ENCODE measurements at places on chromosomes 7 and 10.

GRCh38 chr10:97640868-97641811, 669 bp downstream of the PI4K2A start:
- peak; percentile 44 for DNase-seq

DNA sequence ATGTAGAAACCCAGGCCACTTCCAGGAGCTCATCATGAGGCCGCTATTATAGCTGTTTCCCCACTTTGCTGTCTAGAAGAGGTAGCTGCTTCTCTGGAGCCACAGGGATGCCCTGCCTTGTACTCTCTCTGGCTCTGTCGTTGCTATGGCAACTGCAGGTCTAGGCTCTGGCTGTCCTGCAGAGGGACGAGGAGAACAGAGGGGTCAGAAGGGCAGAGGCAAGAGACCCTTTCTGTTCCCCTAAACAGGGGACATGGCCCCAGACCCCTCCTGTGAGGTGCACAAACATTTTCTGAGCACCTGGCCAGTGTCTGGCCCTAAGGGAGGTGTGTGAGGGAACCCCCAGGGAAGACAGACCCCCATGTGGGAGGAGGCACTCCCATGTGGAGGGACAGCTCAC, 31.4 kb downstream of the ITPRIP start:
- no peak for DNase-seq

DNA sequence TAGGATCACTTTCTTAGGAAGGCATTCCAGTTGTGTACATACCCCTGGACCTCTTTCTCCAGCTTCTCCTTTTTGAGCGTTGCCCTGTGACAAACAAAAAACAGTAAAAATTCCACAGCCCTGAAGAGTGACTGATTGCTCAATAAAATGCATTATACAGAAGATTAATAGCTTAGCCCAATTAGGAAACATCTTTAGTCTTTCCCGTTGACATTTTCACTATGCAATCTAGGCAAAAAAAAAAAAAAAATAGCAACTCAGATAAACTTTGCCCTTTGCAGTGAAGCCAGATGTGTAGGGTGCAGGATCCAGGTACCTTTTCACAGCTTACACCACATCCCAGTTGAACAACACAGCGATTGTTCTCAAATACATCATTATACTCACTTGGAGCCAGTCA, 17.9 kb downstream of the COL28A1 start:
- DNase-seq: no peak

DNA sequence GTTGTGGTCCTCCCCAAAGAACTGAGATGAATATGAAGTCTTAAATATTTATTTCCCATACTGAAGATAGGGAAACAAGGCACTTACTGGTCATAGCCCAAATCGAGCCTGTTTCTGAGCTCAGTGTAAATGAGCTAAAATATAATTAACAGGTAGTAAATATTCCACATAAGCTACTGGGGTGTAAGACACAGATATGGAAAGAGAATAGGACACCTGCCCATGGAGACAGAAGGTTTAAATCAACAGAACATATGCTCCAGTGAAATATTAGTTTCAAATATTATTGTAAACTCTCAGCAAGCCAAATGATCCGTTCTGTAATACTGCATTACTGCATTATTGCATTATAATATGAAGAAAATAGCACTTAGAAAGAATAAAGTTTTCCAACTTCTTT, 537.9 kb downstream of the ANKRD7 start:
- DNase-seq: no peak

DNA sequence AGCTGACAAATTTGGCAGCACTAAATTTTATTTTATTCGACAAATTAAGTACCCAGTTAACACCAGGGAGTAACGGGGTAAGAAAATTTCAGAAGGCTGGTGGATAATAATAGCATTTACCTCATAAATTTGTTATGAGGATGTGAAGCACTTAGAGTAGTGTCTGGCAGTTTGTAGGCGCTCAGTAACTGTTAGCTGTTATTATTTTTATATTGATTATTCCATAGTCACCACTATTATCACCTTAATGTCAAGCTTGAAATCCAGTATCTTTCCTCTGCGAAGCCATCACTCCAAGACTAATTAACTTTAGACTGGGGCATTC, 563 bp upstream of the COA1 start:
- DNase-seq: no peak

GRCh38 chr7:50213622-50214017, 90.9 kb upstream of the IKZF1 start:
- no peak for DNase-seq

- DNase-seq: no peak
Measured at GRCh38 chr10:46028584-46029460, 1.6 kb downstream of the NCOA4 start.

GRCh38 chr7:11437994-11438393, 394.0 kb downstream of the THSD7A start:
- no peak for DNase-seq

- DNase-seq: no peak
Measured at GRCh38 chr7:22572292-22572691, 72.3 kb upstream of the STEAP1B start.

DNA sequence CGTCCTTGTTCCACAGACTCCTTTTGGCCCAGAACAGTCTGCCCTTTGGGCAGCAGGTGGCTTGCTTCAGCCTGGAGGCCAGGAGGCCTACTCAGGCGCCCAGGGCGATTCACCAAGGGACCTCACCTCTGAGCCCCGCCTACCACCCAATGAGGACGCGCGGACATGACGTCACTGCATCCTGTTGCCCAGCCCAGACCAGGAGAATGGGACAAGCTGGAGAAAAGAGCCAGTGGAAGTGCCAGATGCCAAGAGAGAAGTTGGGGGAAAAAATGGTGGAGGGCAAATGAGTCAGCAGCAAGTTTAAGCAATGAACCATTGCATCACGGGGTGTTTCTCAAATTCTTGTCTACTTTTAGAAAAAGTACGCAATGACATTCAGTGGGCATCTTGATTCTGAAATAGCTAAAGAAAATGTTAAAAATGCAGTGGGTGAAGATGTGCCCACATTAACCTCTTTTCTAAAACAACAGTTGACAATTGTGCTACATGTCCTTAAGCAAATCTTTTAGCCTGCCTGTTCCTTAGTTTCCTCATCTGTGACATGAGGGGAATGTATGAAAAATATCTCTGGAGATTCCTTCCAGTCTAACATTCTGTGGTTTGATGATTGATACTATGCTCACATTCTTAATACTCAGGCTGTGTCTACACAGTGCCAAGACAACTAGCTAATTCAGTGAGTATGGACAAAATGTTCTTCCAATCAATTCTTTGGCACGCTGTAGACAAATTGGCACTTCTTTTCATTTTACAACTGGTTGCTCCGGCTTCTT, 23.9 kb upstream of the LEP start:
- peak; percentile 57 for DNase-seq

DNA sequence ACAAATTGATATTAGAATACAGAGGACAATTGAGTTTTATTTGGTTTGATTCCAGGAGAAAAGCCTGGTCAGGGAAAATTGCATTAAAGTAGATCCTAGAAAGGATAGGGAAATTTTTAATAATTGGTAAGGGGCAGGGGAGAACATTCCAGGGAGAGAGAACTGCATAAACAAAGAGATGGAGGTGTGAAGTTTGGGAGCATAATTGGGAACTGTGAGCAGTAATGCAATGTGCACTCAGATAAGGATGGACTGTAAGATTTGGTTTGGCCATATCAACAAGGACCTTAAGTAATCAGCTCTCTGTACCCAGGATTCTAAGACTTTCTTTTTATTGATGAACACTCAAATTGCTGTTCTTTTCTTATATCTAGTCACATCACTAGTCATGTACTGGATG, 41.4 kb downstream of the ZMYND11 start:
- DNase-seq: no peak

GRCh38 chr7:143419880-143420279, 11.2 kb upstream of the EPHA1 start:
- no peak for DNase-seq

- DNase-seq: no peak
Measured at GRCh38 chr10:77032188-77032570, 605.4 kb downstream of the KCNMA1 start.

- no peak for DNase-seq
Measured at GRCh38 chr7:157596881-157597280, 260.1 kb downstream of the DNAJB6 start.

GRCh38 chr7:32200646-32201045, 130.4 kb upstream of the PDE1C start:
- no peak for DNase-seq

DNA sequence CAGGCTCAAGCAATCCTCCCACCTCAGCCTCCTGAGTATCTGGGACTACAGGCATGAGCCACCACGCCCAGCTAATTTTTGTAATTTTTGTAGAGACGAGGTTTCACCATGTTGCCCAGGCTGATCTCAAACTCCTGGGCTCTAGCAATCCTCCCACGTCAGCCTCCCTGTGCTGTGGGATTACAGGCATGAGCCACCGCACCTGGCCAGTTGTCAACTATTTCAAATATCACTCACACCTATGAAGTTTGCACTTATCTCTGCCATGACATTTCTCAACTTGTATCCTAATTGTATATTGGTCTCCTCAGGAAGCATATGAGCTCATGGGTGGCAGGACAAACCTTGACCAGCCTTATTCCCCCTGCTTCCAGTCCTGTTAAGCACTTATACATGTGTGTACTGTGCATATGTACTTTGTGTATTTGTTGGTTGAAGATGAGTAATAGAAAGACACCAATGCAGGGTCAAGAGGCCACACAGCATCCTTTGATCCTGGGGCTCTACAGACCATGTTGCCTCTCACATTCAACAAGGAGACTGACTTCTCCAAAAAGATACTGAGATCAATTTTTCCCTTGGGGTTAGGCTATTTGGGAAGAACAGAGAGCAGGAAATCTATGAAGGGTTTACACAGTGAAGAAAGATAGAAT, 82.2 kb downstream of the SLC16A9 start:
- DNase-seq: no peak

DNA sequence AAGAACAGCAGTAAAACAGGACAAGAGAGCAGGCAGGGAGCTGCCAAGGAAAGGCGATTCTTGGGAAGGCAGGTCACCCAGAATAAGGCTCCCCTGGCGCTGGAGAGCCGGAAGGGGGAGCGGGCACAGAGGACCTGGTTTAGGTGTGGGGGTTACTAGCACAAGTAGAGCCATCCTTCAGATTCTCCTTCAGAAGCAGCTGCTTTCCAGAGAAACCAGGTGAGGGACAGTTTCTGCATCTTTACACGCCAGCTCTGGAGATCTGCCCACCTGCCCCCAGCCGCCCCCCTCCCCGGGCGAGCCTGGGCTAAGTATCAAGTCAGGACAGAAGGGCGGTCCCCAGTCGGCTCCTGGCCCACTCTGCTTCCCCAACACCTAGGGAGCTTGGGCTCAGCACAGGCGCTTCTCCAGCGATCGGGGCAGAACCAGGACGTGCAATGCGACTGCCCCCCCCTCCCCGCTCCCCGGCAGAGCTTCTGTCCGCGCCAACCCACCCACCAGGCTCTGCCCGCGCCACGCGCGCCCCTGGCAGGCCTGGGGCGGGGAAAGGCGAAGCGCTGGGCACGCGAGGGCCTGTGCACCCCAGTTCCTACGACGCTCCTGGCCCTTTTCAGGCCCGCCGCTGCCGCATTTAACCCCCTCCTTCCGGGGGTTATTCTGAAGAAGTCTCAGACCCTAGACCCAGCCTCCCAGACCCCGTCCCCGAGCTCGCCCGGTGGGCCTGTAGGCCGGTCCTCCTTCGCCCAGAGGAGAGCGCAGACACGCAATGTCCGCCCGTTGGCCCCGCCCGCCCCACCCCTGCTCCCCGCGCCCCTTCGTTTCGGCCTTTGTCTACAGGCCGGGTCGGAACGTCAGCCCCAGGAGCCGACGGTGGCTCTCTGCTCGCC, 4.4 kb upstream of the EN2 start:
- no peak for DNase-seq

DNA sequence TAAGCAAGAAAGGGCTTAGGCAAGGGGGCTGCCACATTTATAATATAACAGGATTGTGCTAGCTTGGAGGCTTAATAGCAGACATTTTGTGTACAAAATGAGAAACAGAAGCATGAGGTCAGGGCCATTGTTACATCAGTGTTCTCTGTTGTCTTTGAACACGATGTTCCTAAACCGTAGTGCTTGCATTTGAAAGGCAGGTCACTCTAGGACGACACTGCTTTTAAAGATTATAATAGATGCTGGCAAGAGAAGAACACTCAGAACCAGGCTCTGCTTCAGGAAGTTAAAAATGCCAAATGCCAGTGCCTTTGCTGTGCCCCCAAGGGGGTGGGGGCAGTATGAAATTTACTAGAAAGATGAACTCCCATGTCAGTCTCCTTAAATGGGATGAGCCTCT, 91.1 kb downstream of the SORCS3 start:
- no peak for DNase-seq

DNA sequence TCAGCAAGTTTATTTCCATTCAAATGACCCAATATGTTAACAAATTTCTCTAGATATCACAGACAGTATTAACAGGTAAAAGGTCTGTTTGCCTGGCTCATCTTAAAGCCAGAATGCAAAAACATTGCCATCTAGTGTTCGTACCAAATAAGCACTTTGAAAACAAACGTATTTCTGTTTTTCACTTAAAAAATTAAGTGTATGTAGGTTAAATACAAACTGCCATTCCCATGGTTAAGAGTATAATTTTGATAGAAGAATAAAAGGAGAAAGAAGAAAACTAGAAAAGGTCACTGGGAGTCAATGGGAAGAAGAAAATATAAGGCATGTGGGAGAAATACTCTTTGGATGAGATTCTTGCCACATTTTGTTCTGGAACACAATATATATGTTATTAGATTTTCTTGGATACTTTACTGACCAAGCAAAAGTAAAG, 51.0 kb downstream of the ORC5 start:
- no peak for DNase-seq

- DNase-seq: no peak
Measured at GRCh38 chr7:67408109-67408508, 411.5 kb downstream of the TYW1 start.

- DNase-seq: peak; percentile 88
Measured at GRCh38 chr10:3852147-3852904, 67.3 kb upstream of the KLF6 start.

GRCh38 chr7:73770860-73771670, 995 bp upstream of the CLDN3 start:
- DNase-seq: no peak

DNA sequence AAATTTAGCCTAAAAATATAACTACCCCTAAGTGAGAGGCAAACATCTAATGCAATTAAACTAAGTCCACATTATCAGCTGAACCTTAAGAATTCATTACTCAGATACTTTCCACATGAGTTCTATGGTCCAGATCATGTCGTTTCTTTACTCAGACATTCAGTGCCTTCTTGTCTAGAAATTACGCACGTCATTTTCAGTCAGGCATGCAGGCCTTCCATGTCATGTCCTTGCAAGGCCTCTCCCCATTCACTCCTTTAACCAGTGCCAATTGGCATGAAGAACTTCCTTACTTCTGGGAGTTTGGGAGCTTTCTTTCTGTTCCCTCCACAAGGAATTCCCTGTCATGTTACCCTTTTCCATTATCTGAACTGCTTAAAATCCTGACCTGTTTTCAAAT, 118.8 kb downstream of the NRP1 start:
- no peak for DNase-seq

- peak; percentile 62 for DNase-seq
Measured at GRCh38 chr10:29471544-29471859, 163.3 kb downstream of the SVIL start.

DNA sequence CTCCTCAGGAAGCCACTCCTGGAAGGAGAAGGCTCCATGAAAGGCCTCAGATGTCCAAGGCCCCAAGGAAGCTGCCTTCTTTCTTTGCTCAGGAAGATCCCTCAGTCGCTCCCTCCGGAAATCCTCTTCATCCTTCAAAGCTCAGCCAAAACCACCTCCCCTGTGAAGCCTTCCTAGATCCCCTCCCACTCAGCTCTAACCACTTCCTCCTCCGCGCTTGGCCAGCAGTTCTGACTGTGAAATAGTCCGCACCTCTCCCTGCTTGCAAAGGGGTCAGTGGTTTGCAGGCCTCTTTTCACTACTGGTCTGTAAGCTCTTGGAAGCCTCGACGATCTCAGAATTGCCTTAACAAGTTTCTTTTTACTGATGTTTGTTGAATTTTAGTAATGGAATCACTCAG, 23.9 kb downstream of the PYROXD2 start:
- no peak for DNase-seq
